NCI-H1694 (cell line): ENCODE measurements at places on chromosomes 5 and 9.

GRCh38 chr5:93582167-93582462 lies 907 bp upstream of the NR2F1 start:
- DNase-seq, result no peak

DNA sequence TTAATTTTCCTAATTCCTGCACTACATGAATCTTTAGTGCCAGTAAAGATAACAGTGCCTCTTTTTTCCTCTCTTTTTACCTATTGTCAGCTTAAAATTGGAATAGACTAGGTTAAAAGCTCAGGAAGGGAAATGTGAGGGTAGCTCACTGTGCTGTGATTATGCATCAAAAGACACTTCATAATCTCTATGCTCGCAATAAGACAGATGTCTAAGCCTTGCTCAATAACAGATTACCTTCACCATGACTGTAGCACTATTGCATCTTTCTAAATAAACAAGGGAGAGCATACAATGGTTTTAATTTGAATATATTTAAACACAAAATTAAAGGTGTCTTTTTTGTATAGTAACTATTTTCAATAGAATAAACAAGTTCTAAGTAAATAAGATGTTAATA lies 130.1 kb downstream of the FBN2 start:
- no peak for DNase-seq

DNA sequence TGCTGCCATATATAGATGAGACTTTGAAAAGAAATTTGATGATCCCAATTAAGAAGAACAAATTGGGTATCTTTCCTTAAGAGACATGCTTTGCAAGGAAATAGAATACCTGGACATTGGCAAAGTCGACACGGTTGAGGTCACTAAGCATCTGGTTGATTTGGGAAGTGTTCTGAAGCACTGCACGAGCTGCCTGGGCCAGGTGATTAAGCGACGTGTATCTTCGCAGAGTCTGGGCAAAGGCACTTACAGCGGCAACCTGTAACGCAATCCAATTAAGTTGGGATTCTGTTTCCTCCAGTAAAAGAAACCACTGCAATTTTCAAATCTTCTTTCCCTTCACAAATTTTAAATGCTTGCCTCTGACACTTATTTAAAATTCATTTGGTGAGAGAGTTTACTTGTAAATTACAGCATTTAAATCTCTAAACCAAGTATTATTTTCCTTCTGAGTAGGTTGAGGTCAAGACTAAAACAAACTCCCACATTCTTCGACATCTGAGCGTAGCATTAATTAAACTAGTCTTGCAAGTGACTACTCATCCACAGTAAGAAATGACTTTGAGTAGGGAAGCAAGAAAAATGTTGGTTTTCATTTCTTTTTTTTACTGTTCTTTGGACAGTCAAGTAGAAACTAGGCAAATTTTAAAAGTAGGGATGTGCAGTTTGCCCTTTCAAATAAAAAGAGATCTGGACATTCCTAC lies 262.8 kb downstream of the RFX3 start:
- DNase-seq, result no peak

GRCh38 chr9:34491596-34491995 lies 31.2 kb downstream of the ENHO start:
- DNase-seq, result no peak

DNA sequence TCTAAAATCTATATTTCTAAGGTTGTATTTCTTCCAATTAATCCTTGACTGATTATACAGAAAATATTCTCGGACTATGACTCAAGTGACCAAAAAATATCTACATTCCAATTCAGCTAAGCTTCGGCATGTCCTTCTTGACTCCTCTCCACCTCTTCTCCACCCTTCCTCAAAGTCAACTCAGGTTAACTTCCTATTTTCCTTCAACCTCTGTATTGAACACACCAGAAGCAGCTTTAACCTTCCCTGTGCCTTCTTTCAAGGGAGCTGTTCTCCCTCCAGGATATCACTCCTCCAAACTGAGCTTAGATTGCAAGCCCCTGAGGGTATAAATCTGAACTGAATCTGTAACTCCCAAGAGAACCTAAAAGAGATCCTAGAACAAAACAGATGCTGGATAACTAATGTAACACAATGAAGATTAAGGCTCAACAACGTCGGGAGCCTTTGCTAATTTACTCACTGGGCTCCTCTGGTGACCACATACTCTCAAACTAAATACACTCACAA lies 1.1 kb downstream of the SLCO4C1 start:
- no peak for DNase-seq

DNA sequence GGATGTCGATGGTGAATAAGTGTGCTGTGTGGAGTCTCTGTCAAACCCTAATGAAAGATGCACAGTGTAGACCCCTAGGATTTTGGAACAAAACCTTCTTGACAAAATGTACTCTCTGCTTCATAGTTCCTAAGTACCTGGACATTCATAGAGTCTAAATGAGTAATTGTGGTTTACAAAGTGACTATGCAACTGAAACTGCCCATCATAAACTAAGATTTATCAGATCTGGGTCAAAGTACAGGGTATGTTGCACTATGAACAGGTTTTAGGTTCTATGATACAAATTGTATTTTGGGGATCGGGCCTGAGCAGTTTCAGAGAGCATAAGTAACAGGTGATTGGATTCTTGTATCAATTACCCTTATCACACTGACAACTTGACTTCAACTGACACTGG lies 79.4 kb downstream of the LURAP1L start:
- no peak for DNase-seq

DNA sequence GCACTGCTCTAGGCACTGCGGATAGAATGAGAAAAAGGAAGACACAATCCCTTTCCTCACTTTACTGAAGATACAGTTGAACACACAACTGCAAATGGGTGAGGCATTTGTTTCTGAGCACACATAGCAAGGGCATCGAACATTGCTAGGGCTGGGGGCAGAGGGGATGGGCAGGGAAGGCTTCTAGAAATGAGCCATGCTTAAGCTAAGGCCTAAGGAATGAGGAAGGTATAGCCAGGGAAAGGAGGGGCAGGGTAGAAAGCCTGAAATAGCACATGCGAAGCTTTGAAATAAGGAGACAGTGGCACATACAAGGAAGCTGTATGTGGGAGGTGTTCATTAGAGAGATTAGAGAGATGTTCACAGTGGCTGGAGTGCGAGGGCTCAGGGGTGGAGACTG lies 92.7 kb downstream of the KIF4B start:
- no peak for DNase-seq
